ENCODE measurements at places on chromosomes 11 and 22. TPM values are rescaled to one million over a fixed set of nuclear protein-coding genes. Genes with fewer than 3 reads are reported as not detected.

- no peaks in the 10 kb centered on the region for H3K27me3 ChIP-seq
- H3K36me3 ChIP-seq = no peaks in the 10 kb centered on the region
- no peaks in the 10 kb centered on the region for H3K4me1 ChIP-seq
Measured at GRCh38 chr22:30373331-30374325, 13.6 kb downstream of the RNF215 start.

DNA sequence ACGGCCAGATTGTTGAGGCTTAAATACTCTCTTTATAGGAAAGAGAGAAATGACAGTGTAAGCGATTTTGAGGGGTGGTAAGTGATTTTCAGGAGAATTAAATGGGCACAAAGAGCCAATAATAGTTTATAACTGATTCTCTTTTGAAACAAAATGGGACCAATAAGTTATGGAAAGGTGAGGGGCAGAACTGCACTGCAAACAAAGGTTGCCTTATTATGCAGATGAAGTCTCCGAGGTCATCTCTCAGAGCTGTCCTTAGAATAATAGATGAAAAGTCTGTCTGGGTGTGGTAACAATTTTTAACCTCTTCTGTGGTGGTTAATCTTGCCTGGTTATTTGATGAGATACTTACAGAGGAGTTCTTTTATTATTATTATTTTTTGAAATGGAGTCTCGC is 14.7 kb upstream of the CRTAM start:
- no peak overlapping the region for H3K4me3 ChIP-seq
- H3K4me1 ChIP-seq = no peaks in the 10 kb centered on the region
- no peaks in the 10 kb centered on the region for H3K27me3 ChIP-seq
- H3K36me3 ChIP-seq = no peaks in the 10 kb centered on the region

GRCh38 chr11:34564807-34565241 is 51.2 kb upstream of the ELF5 start:
- H3K4me3 ChIP-seq = no peak overlapping the region
- no peaks in the 10 kb centered on the region for H3K27me3 ChIP-seq

- no peak overlapping the region for H3K4me3 ChIP-seq
- no peak overlapping the region for H3K27ac ChIP-seq
- no peaks in the 10 kb centered on the region for H3K4me1 ChIP-seq
- H3K27me3 ChIP-seq = no peaks in the 10 kb centered on the region
- no peaks in the 10 kb centered on the region for H3K36me3 ChIP-seq
- no peak for DNase-seq
Measured at GRCh38 chr11:93017821-93018690, 48.6 kb downstream of the MTNR1B start.

DNA sequence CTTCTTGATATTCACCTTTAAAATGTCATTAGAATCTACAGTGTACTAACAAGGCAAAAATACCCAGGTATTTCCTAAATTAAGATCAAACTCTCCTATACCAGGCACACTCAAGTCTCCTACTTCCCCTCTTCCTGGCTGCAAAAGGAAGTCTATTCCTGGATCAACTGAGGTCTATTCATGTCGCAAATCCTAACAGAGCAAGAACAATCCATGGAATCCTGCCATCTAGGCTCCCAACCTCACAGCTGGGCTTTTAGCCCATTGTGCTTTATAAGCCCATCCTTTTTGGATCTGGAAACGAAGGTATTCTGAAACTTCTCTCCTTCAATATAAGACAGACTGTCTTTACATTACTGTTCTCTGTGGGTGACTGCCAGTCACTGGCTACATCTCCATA is 161.8 kb downstream of the SOX6 start:
- no peaks in the 10 kb centered on the region for H3K36me3 ChIP-seq
- no peaks in the 10 kb centered on the region for H3K4me1 ChIP-seq

DNA sequence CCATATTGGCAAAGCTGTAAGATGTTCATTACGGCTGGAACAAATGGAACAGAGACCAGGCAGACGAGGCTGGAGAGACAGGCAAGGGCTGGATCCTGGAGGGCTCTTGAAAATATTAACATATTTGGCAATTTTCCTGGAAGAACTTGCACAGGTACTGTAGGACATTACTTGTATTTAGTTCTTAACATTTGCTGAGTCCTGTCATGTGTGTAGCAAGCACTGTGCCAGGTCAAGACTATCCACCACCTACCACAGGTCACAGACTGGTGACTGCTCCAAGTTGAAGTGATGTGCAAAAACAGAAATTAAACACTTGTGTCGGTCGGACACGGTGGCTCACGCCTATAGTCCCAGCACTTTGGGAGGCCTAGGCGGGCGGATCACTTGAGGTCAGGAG is 58.7 kb upstream of the TNRC6B start:
- H3K27ac ChIP-seq = no peak overlapping the region
- no peaks in the 10 kb centered on the region for H3K36me3 ChIP-seq
- DNase-seq = no peak
- H3K27me3 ChIP-seq = no peaks in the 10 kb centered on the region

DNA sequence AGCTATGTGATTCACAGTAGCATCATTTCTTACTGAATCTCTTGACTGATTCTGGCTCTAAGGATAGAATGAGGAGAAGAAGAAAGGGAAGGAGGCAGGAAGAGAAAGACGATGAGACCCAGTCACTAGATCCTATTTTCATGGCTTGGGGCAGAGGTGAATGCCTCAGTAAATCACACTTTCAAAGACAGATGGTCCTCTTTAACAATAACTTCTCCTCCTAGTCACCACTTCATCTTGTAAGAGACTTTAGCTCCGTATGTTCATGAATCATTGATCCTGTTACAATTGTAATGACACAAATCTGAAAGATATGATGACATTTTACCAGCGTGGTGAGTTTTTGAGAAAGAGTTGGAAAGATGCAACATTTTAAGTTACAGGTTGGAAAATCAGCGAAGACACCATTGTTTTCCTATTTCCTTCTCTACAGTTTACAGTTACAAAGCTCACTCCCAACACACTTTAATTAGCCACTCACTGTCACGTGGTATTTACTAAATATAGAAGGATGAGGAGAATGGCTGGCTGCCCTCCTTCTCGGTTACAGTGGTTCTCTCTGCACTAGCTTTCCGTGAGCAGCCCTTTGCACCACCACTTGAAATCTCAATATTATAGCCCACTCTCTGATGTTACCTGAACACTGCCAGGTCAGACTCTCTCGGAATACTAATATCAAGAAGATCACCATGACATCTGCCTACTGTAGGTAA is 205.8 kb downstream of the CADM1 start:
- no peaks in the 10 kb centered on the region for H3K27me3 ChIP-seq
- H3K36me3 ChIP-seq = no peaks in the 10 kb centered on the region
- DNase-seq = no peak
- H3K4me1 ChIP-seq = no peaks in the 10 kb centered on the region

GRCh38 chr11:16252373-16252772 is 104.0 kb downstream of the SOX6 start:
- no peak for DNase-seq
- H3K4me3 ChIP-seq = no peak overlapping the region

- no peaks in the 10 kb centered on the region for H3K27me3 ChIP-seq
- H3K27ac ChIP-seq = peak overlapping the region; percentile 91
- no peaks in the 10 kb centered on the region for H3K4me1 ChIP-seq
- H3K36me3 ChIP-seq = no peaks in the 10 kb centered on the region
- no peak for DNase-seq
Measured at GRCh38 chr11:86150847-86151173, 81.9 kb upstream of the PICALM start.

DNA sequence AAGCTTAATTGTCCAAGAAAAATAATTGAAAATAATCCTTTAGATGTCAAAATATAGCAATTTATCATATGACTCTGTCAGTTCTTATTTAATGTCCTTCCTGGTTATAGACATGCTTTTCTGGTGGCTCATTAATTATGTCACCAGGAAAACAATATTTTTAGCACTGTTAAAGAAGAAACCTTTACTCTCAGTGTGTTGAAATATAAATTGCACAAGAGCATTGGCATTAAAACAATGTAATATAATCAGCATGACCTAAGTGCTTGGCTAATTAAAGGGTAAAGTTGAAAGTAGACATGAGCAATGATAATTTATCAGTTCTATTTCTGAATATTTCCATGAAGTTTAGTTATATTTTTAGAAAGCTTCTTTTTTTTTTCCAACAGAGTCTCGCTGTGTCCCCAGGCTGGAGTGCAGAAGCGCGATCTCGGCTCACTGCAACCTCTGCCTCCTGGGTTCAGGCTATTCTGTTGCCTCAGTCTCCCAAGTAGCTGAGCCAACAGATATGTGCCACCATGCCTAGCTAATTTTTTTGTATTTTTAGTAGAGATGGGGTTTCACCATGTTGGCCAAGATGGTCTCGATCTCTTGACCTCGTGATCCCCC is 232.3 kb downstream of the JRKL start:
- H3K27ac ChIP-seq = no peak overlapping the region
- H3K4me3 ChIP-seq = no peak overlapping the region
- no peak for DNase-seq
- no peaks in the 10 kb centered on the region for H3K36me3 ChIP-seq

DNA sequence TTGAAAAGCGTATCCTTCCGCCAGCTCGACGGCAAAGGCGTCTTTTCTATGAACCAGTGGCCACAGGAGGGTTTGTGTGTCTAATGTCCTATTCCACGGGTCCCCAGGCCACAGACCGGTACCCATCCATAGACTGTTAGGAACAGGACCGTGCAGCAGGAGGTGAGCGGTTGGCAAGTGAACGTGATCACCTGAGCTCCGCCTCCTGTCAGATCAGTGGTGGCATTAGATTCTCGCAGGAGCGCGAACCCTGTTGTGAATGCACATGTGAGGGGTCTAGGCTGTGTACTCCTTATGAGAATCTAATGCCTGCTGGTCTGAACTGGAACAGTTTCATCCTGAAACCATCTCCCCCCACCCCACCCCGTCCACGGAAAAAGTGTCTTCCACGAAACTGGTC is 62.7 kb upstream of the KCNQ1OT1 start:
- no peaks in the 10 kb centered on the region for H3K27me3 ChIP-seq
- no peaks in the 10 kb centered on the region for H3K36me3 ChIP-seq

DNA sequence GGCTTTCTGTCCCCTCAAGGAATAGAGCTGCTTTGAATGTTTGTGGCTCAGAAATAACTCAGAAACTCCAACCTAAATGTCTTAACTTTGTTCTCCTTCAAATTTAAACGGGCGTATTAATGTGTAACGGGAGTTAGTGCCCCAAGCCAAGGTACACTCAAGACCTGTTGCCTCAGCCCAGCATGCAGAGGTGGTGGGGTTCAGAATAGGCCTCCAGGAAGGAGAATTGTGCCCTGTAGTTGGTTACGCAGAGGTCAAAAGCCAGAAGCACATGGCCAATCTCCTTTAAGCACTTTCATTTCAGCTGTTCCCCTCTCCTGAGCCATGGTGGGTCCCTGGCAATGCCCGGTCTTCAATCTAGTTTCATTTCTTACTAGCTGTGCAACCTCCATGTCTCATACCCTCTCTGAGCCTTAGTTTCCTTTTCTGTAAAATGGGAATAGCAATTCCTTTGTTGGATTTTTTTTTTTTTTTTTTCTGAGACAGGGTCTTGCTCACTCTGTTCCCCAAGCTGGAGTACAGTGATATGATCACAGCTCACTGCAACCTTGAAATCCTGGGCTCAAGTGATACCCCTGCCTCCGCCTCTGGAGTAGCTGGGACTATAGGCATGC is 4.2 kb downstream of the HMOX1 start:
- H3K27me3 ChIP-seq = no peaks in the 10 kb centered on the region
- no peak overlapping the region for H3K27ac ChIP-seq
- H3K4me3 ChIP-seq = no peak overlapping the region

DNA sequence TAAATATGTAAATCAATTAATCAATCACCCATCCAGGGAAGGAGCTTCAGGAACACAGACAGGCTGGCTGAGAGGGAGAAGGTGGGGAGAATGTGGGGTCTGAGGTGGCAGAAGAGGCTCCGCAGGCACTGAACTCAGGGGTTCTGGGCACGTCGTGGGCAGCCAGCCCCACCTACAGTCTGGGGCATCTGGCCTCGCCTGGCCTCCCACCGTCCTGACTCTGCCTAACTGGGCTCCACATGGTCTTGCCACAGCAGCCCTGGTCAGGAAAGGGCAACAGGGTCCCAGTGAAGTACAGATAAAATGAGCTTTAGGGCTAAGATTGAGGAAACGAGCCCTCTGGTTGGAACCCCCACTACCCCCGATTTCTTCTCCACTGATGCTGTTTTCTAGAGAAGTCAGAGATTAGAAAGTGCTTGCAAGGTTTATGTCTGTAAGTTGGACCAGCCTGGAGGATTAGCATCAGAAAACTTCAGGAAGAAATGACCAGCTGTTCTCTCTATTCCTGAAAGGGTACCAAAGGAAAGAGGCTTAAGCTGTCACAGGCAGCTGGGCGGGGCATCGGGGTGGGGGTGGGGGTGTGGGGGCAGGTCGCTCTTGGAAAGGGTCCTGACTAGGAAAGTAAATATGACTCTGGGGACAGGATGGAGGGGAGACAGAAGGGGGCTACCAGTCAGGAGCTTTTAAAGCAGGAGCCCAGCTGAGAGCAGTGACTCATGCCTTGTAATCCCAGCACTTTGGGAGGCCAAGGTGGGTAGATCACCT is 261.7 kb downstream of the BUD13 start:
- no peak overlapping the region for H3K4me3 ChIP-seq
- H3K36me3 ChIP-seq = no peaks in the 10 kb centered on the region
- H3K27ac ChIP-seq = no peak overlapping the region

DNA sequence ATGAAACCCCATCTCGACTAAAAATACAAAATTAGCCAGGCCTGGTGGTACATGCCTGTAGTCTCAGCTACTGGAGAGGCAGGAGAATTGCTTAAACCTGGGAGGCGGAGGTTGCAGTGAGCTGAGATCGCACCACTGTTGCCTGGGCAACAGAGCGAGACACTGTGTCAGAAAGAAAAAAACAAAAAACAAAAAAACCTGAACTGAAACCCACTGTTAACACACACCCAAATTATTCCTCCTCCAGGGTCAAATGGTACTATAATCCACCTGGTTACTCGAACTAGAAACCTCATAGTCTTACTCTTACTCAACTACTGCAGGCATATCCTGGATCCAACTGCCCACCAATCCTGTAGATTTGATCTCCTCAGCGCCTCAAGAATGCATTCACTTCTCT is 35.5 kb downstream of the USP28 start:
- H3K36me3 ChIP-seq = no peaks in the 10 kb centered on the region
- no peak for DNase-seq
- no peaks in the 10 kb centered on the region for H3K27me3 ChIP-seq
- H3K4me3 ChIP-seq = no peak overlapping the region
- no peaks in the 10 kb centered on the region for H3K4me1 ChIP-seq

- peak overlapping the region; percentile 3 for H3K27ac ChIP-seq
- no peaks in the 10 kb centered on the region for H3K27me3 ChIP-seq
Measured at GRCh38 chr22:20919718-20920117, 2.5 kb downstream of the CRKL start.

Gene GGT5
- 61.0 TPM for total RNA-seq

Gene CNIH2
- 0.48 TPM for total RNA-seq

Gene HIRA
- 18.4 TPM for total RNA-seq

Gene KCNJ5
- total RNA-seq = 2.8 TPM

Gene MRTFA
- 65.7 TPM for total RNA-seq

Gene TREH
- total RNA-seq = not detected

Gene ZFTA
- total RNA-seq = 9.7 TPM

Measured in breast epithelium (tissue), 4 donors.